Stimulated activated CD8-positive, alpha-beta memory T cell treated with anti-CD3 and anti-CD28 coated beads, Interleukin-15, amount 100 ng/mL, for 4 hours (primary cell): ENCODE measurements at places on chromosomes 3 and 15.

DNA sequence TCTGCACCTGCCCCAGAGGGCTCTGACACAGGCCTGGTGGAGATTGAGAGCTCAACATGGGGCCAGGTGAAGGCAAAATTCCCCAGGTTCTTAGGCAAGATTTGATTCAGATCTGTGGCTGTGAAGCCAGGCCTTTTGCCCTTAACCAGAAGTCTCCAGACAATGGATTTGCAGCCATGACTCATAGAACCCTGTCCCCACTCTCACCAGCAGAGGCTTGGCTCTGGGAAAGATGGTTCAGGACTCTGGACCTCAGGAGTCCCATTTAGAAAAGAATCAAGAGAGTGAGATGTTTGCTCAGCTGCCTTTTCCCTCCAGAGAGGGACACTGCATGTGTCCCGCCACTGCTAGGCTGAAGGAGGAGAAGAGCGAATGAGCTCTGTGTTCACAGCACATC, 361.4 kb upstream of the ICE2 start:
- DNase-seq: no peak

DNA sequence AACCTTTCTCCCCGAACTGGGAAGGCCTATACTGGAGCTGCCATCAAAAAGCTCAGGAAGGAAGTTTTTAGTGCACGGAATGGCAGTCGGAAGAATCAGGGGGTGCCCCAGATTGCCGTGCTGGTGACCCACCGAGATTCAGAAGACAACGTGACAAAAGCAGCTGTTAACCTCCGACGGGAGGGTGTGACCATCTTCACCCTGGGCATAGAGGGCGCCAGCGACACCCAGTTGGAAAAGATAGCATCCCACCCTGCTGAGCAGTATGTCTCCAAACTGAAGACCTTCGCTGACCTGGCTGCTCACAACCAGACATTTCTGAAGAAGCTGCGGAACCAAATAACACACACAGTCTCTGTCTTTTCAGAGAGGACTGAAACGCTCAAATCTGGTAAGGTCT, 48.2 kb downstream of the COL6A6 start:
- no peak for DNase-seq

DNA sequence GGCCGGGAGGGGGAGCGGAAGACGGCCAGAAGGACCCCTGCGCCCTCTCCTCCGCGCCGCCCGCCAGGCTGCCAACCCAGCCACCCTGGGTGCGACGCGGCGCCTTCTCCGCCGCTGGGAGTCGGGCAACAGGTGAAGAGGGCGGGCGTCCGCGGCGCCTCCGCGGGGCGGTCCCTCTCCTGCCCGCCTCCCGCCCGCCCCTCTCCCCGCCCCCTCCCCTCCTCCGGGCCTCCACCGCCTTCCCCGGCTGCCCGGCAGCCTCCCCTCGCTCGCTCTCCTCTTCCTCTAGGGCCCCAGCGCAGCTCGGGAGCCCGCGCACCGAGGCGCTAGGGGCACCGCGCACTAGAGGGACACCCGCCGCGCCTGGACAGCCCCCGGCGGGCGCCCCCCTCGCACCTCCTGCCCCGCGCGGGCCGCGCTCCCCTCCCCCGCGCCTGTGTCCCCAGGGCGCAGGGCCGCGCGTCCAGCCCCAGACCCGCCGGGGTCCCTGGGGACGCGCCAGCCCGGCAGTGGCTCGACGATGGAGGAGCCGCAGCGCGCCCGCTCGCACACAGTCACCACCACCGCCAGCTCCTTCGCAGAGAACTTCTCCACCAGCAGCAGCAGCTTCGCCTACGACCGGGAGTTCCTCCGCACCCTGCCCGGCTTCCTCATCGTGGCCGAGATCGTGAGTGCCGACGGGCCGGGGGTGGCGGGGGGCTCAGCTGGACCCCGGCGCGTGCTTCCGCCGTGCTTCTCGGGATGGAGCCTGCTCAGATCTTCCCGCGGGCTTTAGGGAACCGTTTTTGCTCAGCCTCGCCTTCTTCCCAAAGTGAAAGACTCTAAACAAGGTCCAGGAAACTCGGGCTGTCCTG, at the start of gene CMTM8:
Gene CMTM8, plus strand, starts transcription at position 228 of the 854 bp plus-strand sequence. Its CDS starts 293 bp downstream, at position 521.
- DNase-seq: peak; percentile 35

DNA sequence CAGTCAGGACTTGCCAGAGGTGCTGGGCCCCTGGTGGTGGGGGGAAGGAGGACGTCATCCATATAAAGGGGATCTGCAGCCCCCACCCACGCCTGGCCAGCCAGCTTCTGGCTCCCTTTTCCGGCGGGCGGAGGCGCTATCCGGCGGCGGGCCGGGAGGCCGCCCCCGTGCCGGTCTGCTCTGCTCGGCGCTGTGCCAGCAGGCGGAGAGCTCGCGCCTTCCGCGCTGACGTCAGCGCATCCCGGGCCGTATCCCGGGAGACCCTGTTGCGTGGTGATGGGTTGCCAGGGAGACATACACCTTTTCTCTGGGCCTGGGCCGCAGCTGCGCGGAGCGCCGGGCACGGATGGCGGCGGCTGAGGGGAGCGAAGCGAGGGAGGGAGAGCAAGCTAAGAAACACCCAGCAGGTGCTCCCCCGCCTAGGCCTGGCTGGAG, 1.1 kb downstream of the FAM131A start:
- no peak for DNase-seq

DNA sequence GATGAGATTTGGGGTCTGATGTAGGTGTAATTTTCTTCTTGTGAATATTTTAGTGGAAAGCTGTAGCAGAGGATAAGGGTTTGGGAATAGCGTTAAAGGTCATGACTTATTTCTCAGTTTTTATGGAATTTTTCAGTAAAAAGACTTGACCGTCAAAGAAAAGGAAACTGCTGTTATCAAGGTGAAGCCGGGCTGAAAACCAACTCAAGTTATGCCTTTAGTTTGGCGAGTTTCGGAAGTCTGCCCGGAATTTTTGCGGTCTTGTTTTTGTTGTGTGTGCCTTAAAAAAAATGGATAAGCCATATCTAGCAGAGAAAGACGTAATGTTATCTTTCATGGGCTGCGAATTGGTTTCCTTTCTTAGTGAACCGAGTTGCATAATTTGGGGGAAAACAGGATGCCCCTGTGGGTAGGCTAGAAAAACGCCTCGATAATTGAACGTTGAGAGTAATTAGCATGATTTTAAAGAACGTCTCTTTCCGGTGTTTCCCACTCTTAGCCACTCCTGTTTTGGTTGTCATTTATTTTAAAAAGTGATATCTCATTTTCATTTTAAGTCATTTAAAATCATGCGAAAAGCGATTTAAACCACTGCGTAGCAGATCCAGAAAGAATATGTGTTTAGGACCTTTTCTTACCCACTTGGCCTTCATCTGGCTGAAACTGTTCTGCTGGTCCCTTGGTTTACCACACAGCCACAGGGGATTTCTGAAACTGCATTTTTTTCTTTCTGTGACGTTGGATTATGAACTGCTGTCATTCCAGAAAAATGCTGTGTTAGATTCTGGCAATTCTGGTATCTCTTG, 1.1 kb downstream of the NFKBIZ start:
- no peak for DNase-seq

DNA sequence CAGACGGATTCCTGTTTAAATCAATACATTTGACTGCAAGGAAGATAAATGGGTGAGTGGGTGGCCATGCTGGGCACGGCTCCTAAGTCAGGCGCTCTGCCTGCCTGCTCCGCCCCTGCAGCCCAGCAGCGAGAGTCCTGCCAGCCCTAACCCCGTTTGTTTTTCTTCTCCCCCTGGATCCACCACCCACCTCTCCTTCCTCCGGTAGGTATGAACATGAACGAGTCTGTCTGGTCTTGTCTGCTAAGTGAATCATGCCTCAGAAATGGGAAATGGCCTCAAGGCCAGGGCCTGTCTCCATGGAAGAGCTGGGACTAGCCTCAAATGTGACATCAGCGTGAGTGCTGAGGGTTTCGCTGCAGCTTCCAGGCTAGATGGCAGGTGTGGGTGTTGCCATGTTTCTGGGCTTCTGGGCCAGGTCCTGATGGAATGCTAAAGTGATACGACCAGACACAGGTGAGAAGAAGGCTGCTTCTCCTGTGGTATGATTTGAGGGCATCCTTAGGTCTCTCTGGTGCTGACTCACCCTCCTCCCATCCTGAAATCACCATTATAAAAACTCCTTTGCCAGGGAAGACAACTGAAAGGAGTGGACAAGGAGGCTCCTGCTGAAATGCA, 5.6 kb upstream of the FEM1B start:
- DNase-seq: no peak

DNA sequence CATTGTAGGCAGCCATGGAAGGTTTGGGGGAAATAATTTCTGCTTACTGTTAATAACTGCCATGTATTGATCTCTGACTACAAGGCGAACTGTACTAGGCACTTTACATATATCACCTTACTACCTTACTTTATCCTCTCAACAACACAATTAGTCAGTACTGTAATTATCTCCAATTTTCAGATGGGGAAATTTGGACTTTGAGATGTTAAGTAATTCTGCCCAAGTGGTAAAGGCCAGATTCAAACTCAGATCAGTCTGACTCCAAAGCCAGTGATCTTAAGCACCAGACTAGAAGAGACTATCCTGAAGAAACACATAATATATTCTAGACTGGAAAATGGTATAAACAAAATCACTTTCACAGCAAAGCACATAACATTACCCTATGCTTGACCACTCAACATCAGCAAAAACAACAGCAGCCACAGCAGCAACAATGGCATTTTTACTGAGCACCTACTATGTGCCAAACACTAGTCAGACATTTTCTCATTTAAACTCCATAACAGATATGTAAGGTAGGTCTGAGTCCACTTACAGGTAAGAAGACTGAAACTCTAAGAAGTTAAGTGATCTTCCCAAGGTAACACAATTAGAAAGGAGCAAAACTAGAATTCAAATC, 13.1 kb downstream of the MTHFS start:
- no peak for DNase-seq
